Fibroblast of skin of right quadriceps (primary cell): ENCODE measurements at places on chromosomes 2 and 18.

- no peak for DNase-seq
These were observed 405 bp downstream of the CASP10 start for GRCh38 chr2:201183365-201183727.

GRCh38 chr18:25819746-25820363 lies 270.6 kb downstream of the SS18 start:
- DNase-seq: no peak

GRCh38 chr18:49162226-49162864 lies 211.6 kb upstream of the SMAD7 start:
- DNase-seq: no peak

DNA sequence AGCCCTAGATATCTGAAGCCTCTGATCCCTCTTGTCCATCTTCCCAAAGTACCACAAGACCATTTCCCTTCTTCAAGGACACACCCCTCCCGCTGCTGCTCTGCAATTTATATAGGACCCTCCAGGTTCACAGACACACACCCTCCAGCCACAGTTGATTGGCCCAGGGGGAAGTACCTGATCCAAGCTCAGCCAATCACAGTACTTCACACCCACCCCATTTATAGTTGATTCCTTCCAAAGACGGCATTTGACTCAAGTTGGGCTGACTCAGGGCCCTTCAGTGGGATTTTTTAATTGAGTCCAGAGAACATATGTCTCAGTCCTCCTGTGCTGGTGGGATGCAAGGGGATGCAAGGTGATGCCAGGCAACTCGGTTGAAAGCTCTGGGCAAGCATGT lies 59.2 kb downstream of the GYPC start:
- no peak for DNase-seq

DNA sequence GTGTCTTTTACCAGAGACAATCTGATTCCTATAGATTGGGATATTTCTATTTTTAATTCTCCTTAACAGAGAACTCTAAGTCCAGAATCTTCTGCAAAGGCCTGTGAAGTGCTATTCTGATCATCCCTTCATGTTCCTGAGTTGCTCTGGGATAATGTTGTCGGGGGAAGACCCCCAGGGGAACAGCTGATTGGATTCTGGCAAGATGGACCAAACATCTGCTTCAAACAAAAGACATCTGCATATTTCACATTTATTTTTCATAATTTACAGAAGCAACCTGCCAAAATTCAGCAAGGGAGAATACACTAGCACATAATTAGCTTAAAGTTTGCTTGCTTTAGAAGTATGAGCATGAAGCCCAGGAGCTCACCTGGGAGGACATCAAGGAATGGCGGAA lies 116.0 kb upstream of the ETAA1 start:
- no peak for DNase-seq

GRCh38 chr2:135743860-135744259 lies 2.2 kb downstream of the UBXN4 start:
- DNase-seq: no peak

- DNase-seq: no peak
These were observed 42.6 kb downstream of the HNRNPLL start for GRCh38 chr2:38560092-38560491.

DNA sequence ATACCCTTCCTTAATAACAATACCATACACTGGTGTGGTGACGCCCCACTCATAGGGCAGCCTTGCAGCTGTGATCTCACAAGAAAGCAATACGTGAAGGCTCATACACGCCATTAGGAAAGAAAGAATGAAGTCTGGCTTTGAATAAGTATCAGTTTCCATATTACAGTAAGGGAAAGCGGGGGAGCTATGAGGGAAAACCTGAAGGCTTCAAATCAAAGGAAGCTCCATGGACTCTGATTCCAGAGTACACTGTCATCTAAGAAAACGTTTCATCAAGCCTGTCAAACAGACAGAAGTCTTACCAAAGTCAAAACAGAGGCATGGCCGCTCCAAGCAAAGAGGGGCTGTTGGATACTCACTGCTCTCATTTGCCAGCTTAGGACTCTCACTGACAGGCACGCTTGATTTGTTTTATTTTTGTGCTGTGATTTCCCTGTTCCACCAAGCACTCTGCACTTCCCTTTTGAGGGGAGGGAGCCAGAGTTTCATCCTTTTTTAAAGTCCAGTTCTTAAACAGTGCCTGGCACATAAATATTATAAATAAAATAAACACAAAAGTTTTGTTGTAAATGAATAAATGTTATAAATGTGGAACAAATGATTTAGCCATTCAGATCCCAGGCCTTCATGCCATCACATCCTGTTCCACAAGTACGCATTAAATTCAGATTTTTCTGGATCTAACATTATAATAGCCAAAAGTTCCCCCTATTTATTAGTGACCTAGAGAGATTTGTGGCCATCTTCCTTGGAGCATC lies 221.2 kb downstream of the PIEZO2 start:
- DNase-seq: no peak

DNA sequence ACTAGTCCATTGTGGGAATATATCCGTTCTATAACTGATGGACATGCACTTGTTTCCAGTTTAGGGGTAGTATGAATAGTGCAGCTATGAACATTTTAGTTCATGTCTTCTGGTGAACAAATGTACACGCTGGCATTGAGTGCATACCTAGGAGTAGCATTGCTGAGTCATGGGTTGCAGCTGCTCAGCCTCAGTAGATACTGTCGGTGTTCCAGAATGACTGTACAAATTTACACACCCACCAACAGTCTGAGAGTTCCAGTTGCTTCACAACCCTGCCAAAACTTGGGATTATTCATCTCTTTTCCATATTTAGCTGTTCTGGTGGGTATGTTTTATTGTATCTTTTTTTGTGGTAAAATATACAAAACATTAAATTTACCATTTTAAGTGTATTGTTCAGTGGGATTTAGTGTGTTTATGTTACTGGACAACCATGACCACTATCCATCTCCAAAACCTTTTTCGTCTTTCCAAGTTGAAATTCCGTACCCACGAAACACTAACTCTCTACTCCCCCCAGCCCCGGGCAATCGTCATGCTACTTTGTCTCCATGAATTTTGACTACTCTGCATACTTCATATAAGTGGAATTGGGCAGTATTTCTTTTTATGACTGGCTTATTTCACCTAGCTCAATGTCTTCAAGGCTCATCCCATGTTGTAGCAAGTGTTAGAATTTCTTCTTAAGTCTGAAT lies 281.0 kb downstream of the PRKCE start:
- DNase-seq: peak; percentile 68

DNA sequence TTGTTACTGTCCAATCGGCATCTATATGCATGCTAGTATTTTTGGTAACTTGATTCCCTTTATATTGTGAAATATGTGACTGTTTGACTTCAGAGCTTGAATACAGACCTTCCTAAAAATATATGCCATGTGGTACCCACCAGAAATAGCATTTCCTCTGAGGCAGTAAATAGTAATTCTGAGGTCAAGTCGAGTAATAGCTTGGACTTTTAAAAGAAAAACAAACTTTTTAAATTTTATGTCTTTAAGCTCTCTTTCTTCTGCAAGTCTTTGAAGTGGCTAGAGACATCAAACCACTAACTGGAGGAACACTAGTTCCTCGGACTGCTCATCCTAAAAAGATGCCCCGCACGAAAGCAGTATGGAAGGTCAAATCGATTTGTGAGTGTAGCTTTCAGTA lies 396.8 kb upstream of the SLC14A2 start:
- no peak for DNase-seq

DNA sequence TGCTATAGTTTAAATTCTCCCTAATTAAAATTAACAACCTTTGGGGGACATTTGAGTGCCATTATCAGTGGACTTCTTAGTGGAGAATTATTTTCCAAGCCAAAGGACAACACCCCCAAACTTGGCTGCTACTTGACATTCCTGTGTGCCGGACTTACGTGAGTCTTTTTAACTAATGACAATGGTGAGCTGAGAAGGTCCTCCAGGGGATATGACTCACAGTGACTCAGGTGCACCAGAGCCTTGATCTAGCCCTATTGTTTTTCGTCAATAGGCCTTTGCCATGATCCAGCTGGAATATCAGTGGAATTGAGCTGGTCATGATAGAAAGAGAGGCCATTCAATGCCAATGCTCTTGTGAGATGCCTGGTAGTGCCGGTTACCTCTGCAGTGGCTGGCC lies 118.1 kb upstream of the CXCR4 start:
- DNase-seq: peak; percentile 9

- no peak for DNase-seq
These were observed 297.9 kb downstream of the CYP26B1 start for GRCh38 chr2:71849607-71850305.

DNA sequence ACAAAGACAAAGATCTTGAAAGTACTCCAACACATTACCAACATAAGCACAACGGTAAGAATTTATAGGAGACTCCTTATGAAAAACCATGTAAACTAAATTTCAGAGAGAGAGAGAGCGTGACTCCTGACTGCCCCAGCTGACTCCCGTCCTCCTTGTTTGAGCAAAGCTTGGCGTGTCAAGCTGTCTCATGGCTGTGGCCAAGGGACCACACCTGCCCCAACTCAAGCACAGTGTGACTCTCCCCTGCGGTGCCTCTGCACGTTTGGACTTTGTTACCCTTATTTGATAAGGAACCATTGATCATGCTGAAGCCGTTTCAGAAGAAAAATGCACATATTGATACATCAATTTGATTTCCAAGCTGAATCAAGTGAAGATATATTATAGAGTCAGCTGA lies 124.8 kb downstream of the COL6A3 start:
- no peak for DNase-seq

- no peak for DNase-seq
These were observed 62.6 kb upstream of the FN1 start for GRCh38 chr2:215498431-215498830.

DNA sequence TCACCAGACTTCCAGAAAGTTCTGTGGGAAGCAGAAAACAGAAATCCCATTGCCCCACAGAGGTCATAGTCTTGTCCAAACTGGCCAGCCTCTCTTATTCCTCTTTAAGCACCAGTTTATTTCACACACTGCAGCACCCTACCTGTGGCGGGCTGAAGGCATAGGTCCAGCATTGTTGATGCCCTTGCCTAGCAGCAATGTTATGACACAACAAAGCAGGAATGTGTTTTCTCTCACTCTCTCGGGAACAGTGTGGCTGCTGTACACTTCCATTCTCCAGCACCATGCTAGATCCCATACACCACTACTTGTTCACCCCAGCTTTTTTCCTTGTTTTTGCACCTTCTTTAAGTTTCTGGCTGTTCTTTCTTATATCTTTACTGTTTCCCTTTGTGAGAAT lies 181.6 kb downstream of the DNAH6 start:
- DNase-seq: no peak

- DNase-seq: no peak
These were observed 6.8 kb upstream of the STK25 start for GRCh38 chr2:241514986-241515737.

GRCh38 chr2:144405982-144406788 lies 113.7 kb downstream of the ZEB2 start:
- no peak for DNase-seq

GRCh38 chr2:200193331-200193730 lies 113.2 kb upstream of the SPATS2L start:
- DNase-seq: no peak

DNA sequence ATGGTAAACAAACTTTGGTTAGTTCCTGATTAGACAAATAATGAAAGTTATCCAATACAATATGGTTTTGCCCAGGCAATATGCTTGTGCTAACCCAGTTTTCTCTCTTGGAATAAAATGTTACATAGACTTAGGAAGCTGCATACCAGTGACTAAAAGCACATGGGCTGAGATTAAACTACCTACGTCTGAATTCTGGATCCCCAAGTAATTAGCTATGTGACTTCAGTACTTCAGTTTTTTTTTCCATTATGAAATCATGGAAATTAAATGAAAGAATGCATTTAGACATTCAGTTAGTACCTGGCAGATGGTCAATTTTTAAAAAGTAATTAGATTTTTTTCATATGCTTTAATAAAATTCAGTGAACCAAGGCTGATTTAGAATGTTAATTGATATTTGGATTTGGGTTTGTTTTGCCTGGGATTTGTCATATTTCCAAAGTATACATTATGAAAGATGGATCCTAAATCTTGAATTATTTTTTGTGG lies 213.9 kb downstream of the PTH2R start:
- DNase-seq: no peak

DNA sequence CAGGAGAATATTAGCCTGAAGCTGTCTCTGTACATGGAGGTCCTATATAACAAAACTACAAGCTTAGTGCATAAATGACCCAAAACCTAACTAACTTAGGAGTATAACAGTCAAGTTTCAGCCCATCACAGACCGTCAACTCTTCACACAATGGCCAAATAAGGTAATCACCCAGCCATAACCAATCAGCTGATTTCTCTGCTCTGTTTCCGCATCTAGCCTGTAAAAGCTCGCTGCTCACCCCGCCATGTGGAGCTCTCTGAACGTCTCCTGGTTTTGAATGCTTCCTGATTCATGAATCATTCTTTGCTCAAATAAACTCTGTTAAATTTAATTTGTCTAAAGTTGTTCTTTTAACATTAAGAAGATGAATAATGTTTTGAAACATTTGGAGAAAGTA lies 593.6 kb downstream of the TMX3 start:
- peak; percentile 41 for DNase-seq
